ENCODE measurements at places on chromosomes 7 and 10.

DNA sequence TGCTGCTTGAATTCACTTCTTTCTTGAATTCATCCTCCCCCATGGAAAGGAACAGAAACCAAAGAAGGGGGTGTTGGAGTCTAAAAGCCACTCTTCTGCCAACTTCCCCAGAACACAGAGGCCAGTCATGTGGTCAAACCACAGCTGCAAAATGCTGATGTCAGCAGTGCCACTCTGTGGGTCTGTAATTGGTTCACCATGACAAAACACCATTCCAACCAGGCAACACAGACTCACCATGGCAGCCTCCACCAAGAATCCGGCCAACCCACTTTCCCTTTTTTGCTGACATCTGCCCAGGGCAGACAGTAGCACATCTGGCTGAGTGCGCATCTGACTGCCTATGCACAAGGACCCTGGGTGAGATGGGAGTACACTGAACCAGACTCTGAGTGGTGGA is 16.8 kb downstream of the OSBPL3 start:
- DNase-seq, result no peak

- DNase-seq, result no peak
These were observed 105.4 kb upstream of the KIF5B start for GRCh38 chr10:32161586-32161985.

DNA sequence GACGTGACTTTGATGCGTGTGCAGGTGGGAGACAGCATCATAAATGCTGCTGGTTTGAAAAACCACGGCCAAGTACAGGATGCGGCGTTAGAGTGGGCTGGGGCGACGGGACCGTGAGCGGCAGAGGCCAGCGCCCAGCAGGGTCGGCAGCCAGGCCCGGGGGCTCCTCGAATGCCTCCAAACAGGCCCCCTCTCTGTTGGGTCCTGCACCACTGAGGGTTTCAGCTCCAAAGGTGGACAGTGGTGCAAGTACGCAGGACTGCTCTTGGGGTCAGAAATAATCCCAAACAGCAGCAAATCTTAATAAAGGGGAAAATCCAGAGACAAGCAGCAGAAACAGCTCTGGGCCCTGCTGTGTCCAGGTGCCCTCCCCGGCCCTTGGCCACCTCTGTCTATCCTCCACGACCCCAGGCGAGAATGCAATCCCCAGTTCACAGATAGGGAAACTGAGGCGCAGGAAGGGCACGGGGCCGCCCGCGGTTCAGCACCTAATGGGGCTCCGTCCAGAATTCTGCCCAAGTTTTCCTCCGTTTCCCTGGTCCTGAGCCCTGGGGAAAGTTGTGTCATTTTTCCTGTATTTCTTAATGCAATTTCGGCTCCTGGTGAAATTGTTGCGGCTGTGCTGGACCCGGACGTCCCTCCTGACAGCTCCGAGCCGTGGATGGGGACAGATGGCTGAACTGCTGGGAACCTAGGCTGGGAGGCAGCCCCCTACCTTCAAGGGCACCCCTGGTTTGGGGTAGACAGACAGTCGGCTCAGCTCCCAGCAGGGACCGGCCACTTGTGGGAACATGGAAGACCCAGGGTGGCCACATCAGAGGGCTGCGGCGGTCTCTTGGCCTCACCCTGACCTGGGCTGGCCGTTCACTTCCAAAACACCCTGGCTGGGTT is 97.4 kb downstream of the FOXL3 start:
- no peak for DNase-seq

DNA sequence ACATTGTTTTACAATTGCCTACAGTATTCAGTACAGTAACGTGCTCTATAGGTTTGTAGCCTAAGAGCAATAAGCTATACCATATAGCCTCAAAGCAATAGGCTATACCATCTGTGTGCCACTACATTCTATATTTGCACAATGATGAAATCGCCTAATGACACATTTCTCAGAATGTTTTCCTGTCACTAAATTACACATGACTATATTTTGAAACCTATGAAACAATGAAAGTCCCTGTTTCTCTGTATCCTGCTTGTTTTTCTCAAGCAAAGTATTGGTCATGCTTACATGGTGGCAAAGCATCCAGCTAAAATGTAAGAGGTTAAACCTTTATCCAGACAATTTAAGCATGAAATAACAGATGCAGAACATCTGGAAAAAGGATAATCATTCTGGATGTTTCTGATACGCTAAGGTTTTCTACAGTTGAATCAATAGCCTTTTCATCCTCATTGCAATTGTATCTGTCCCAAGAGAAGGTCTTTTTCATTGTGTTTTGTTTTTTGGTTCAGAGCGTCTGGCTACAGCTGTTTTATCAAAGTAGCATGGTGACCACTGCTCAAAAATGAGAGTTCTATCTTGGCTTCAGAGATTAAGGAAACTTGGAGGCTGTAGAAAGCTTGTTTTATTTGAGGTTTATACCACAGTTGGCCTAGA is 81.7 kb downstream of the CSTF2T start:
- no peak for DNase-seq

GRCh38 chr7:17401791-17402627 is 103.6 kb downstream of the AHR start:
- no peak for DNase-seq

GRCh38 chr7:106818736-106819135 is 46.3 kb upstream of the PIK3CG start:
- DNase-seq, result no peak

DNA sequence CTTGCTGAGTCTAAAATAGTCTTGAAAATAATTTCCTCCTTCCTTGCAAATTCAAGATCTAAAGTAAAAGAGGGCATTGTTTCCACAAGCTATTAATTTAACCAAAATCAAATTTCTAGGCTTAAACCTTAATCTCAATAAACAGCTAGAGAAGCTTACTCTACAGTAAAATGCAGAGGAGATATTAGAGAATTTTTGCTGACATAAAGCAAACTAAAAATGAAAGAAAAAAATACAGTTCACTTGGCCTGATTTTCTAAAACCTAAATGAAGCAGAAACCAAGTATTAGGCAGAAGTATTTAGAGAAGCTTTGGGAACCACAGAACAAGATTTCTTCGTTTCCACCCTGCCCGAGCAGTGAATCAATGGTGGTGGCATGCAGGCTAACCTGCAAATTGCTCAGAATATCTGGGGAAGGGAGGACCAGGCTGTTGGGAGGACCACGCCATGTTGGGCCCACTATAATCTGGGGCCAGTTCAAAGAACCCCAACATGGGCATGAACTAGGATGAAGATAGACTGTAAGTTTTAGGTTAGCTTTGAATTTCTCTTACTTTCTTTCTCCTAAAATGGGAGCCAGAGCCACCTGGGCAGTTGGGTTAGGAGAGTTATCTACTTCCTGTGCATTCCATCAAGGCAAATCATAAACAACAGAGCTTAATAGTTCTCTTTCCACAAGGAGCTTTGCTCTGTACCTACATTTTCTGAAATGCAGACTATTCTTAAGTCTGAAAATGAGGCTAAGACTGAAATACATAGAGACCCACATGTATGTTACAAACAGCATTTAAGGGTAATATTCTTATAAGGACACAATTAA is 4.1 kb downstream of the LAMB1 start:
- DNase-seq, result no peak

- DNase-seq, result no peak
These were observed 23.3 kb downstream of the PRPS1L1 start for GRCh38 chr7:18004372-18004771.

DNA sequence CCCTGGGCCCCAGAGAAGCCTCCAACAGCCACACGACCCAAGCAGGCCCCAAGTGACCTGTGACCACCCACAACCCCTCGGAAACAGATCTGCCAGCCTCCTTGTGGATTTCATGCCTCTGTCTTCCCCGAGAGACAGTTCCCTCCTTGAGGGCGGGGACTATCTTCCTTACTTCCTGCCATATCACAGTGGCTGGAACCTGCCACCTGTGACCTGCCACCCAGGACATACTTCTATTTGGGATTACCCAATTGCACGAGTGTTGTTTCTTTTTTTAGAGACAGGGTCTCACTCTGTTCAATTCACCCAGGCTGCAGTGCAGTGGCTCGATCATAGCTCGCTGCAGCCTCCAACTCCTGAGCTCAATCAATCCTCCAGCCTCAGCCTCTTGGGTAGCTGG is 25.9 kb downstream of the TNRC18 start:
- DNase-seq, result no peak

DNA sequence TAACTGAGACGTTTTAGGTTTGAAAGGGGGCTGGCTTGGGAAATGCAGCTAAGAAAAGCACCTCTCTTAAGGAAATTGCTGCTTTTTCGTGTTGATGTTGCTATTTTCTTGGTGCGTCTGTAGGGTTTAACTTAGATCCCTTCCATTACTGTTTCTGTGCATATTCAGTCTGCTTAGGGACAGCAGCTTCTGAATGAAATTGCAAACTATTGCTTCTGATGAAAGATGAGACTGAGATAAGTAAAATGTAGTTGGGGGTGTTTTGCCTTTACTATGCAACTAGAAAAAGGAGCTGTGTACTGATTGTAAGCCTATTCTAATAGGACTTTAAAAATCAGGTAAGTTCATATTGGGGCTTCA is 772 bp downstream of the HDAC9 start:
- no peak for DNase-seq

- DNase-seq, result peak; percentile 3
These were observed 241.8 kb downstream of the TEX36 start for GRCh38 chr10:125441151-125441550.

DNA sequence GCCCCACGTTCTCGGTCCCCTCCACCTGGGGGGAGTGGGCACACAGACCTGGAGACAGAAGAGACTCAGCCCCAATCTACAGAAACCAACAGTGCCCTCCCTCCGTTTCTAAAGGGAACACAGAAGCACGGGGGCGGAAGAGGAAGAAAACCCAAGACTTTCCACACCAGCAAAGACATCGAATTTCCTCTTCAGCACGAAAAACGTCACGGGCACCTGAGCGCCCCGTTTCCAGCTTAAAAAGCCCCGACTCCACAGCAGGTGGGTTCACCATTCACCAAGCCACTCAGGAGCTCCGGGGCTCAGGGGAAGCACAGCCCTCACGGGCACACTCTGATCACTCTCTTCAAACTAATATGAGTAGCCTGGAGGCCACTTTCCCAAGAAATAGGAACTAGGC is 19.6 kb downstream of the NUDT1 start:
- DNase-seq, result no peak

GRCh38 chr10:3848775-3849635 is 64.0 kb upstream of the KLF6 start:
- no peak for DNase-seq

DNA sequence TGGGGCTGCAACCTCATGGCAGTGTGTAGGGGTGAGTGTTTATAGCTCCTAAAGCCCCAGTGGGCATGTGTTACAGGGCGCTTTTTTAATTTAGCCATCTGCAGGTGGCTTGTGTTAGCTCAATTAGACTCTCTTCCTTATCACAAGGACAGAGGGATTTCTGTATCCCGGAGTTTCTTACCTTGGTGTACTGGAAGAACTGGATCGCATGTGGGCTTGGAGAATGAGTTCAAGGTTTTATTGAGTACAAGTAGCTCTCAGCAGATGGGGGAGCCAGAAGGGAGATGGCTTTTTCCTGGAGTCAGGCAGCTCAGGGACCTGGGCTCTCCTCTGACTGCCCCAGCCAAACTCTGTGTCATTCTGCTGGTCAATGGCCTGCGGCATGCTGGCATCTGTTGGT is 153.5 kb upstream of the C7orf33 start:
- no peak for DNase-seq

DNA sequence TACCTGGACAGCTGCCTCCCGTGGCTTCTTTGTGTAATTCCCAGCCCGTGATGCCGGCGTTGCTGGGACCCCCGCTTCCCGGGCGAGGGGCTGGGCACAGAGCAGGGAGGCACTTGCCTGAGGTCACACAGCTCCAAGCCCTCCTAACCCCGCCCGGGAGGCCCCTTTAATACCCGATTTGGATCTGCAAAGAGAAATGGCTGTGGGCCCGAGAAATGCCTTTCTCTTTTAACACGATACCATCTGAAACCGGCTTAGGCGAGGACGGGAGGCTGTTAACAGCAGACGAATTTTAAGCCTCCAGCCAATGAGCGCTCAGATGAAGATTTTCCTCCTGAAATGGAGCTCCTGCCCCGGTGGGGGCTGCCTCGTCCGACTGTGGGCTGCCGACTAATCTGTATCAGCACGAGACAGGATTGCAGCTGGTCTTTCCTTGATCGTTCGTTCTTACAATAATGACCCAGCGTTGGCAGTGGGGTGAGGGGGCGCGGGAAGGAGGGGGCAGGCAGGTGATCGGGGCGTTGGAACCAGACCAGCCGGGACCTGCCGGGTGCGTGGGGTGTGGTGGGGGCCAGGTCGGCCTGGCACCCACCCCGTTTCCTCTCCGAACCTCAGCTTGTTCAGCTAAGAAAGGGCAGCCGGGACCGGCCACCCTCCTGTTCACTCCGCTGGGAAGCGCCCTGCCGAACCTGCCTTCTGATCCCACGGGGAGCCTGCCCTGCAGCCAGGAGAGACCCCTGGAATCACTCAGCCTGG is 36.2 kb upstream of the FOXL3 start:
- DNase-seq, result no peak

- DNase-seq, result no peak
These were observed 26.3 kb downstream of the FIGNL1 start for GRCh38 chr7:50423860-50424259.

DNA sequence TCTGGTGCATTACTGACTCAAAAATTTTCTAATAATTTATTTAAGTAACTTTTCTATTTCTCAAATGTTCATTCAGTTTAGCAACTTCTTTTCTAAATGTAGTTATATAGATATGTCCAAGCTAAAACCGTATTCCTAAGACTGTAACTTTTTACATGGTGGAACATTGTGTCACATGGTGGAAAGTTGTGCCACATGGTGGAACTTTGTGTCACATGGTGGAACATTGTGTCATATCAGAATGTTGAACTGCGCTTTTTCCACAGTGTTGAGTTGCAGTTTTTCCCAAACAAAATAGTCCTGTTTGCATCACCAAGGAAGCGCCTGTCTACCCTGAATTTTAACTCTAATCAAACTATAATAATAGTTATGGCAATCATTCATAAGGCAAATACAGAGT is 109.3 kb downstream of the ANKRD30A start:
- DNase-seq, result no peak

DNA sequence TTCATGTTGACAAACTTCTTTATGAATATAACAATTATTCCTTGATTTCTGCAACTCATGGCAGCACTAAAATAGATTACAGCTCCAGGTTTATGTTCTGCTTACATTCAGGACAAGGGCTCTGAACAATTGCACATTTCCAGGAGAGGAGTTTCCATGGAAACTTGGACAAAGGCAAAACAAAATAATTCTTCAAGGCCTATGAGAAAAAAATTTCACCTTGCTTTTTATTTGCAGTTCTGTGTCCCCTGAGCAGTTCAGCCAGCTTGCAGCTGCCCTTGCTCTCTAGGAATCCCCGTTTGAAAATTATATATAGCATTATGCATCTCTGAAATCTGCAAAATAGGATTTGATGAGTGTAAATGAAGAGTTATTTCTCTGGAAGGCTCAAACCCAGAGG is 71.7 kb downstream of the ARL4A start:
- no peak for DNase-seq

GRCh38 chr10:34648919-34649318 is 166.2 kb downstream of the PARD3 start:
- no peak for DNase-seq

DNA sequence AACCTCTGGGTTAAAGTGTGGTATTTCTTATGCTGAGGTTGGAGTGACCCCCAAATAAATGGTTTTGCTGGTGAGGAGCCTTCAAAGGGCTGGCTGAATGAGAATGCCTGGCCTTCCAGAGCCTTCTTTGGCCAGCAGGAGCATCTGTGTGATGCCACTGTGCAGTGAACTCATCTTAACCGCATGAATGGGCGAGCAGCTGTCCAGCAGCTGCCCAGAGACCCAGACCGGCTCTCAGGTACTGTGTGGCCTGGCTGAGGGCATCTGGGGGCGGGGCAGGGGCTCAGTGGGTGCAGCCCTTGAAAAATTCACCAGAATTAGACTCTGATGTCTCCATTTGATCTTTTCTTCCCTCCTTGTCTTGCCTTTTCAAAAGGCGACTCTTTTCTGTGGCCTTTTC is 59.0 kb downstream of the SYPL1 start:
- no peak for DNase-seq
